Kidney (tissue), 22 donors: ENCODE measurements at places on chromosomes 16 and 17.

GRCh38 chr17:40550608-40551007 is 14.7 kb downstream of the CCR7 start:
- peak; percentile 2 for DNase-seq

DNA sequence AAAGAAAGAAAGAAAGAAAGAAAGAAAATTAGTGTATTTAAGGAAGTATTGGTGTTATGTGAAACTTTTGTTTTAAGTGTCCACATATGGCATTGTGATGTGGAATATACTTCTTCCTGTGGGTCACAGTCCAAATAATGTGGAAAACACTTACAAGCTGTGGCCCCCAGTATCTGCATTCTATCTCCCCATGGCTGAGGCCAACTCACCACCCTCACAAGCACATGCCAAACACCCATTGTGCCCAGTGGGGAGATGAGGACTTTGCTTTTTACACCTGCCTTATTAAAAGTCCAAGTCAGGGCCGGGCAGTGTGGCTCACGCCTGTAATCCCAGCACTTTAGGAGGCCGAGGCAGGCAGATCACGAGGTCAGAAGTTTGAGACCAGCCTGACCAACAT is 4.0 kb upstream of the P2RX5 start:
- DNase-seq = no peak

GRCh38 chr17:41339571-41340172 is 11.0 kb downstream of the KRT33A start:
- DNase-seq = no peak

GRCh38 chr17:49746791-49747490 is 17.0 kb downstream of the FAM117A start:
- DNase-seq = no peak

DNA sequence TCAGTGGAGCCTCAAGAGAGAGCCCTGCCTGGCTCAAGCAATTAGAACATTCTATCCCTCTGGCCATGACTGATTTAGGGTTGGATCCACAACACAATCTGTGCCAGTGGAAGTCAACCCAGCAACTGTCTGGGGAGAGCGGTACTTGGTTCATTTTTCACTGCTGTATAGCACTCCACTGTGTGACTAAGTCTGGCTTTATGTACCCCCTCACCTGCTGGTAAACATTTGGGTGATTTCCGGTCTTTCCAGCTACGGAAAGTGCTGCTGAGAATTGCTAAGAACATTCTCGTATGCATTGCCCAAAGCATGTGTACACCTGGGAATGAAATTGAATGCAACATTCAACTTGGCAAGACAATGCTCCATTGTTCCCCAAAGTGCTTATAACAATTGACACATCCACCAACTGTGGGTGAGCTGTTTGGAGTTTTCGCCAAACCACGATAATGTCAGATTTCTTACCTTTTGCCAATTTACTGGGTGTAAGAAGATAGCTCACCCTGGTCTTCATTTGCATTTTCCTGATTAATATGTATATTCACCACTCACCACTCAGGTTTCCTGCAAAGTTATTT is 63.5 kb upstream of the MED9 start:
- no peak for DNase-seq

DNA sequence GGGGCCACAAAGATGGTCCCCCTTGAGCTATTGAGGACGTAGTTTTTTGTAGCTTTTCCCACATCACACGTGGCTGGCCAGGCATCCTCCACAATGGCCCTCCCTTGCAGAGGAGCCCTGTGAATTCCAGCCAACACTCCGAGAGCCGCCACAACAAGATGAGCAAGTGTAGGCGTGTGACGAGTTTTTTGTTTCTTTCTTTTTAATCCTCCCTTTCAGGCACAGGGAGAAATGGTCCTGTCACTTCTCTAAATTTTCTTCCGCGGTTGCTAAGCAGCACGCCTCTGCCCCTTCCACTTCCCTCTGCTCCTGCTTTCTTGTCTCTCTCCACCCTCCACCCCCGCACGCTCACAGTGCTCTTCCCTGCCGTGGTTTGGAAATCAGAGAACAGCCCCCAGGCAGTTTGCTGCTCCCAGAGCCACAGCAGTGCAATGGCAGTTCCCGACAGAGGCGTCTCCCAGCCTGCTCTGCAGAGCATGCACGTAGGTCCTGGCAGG is 68.0 kb upstream of the MRTFB start:
- DNase-seq = peak; percentile 92

DNA sequence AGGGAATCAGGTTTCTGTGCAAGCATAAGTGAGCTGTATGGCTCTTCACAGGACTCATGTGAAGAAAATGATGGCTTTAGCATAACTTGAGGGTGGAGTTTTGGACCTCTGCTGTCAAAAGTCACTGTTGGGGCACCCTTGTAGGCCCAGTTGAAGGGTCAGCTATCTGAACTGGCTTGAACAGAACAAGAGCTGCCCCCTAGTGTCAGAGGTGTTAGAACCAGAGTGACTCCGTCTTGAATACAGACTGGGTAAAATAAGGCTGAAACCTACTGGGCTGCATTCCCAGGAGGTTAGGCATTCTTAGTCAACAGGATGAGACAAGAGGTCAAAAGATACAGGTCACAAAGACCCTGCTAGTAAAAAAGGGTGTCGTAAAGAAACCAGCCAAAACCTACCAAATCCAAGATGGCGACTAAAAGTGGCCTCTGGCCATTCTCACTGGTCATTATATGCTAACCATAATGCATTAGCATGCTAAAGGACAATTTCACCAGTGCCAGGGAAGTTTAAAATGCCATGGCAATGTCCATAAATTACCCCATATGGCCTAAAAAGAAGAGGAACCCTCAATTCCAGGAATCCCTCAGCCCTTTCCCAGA is 484.0 kb upstream of the ERCC4 start:
- no peak for DNase-seq

DNA sequence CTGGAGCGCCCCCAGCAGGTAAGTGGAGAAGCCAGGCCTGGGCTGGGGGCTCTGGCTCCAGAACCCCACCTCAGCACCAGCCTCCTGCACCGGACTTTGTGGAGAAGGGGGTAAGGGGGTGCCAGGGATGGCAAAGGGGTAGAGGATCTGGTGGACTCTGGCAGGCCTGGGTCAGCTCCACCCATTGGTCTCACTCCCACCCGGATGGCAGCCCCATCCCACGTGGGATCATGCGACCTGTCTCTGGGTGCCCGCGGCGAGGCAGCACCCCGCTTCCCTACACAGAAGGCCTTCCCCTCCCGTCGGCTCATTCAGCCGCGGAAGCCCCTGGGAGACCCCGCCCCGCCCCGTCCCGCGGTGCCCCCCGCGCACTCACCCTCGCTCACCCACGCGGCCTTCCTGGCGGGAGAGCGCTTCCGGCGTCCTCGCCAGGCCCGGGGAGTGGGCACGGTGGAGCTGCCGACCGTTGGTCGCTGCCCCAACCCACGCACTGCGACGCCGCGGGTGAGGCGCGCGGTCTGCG is 498 bp upstream of the PLEKHG4 start:
- DNase-seq = peak; percentile 17

DNA sequence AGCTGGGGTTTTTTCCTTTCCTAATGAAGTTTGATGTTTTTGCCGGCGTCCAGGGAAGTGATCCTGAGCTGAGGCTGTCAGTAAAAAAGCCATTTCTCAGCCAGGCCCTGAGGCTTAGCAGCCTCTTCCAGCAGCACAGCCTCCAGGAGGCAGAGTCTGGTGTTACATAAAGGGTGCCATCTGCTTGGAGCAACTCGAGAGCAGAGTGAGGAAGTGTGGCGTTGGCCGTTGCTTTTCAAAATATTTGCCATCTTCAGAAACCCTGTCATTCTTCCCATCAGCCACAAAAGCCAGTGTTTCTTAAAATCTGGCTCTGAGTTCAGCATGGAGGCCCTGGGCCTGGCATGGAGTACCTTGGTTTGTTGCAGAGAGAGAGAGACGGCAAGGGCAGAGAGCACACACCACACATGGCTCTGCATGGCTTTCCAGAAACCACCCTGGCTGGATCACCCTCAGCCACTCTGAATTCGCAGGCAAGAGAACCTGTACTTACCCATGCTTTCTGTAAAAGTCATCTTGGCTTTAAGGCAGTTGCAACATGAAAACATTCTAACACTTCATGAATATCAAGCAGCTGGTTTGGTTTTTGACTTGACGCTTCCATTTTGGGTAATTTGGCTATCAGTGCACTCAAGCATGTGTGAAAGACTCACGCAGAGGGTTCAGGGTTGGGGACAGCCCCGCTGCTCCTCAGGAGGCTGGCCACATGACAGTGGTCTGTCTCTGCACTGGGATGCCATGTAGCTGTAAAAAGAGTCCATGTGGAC is 21.0 kb downstream of the PMM2 start:
- DNase-seq = no peak

DNA sequence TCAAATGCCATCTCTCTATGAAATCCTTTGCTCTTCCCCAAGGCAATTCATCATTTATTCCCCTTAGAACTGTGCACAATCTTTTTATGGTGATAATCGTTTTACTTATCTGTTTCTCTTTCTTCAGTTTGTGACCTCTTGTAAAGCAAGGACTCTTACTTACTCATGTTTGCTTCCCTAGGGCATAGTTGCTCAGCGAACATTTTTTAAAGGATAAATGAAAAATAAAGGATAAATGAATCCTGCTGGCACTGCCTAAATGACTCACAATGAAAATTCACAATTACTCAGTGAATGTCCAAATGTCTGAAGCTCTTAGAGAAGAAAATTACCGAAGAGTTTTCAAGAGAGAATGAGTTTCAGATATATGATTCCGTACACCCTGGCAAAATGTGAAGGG is 671.7 kb downstream of the CDH11 start:
- DNase-seq = no peak

GRCh38 chr17:42855048-42855596 is 4.1 kb downstream of the AOC3 start:
- peak; percentile 23 for DNase-seq

DNA sequence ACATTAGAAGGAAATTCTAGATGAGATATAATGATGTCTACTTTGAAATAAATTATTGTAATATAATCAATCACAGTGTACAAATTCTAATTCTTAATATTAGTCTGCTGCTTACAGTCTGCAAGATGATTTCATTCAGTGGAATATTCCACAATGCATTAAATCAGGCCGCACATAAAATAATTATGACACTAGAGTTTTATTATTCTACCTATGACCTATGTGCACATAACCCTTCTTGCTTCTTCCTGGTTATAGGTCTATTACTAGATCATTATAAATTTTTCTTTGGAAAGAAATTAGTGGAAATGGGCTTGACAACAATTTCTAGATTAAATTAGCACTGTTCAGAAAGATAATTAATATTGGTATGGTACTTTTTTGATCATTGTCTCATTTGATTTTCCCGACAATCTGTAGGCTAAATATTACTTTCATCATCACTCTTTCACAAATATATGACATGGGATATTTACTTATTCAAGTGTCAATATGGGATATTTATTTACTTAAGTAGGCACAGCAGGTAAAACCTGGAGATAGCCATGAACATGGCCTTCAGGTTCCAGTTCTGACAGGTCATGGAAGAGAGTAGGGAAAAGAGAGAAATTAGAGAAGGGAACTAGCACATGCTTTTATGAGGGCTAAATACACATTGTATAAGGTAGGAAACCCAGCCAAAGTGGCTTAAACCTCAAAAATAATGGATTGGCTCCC is 476.4 kb downstream of the TOX3 start:
- no peak for DNase-seq

DNA sequence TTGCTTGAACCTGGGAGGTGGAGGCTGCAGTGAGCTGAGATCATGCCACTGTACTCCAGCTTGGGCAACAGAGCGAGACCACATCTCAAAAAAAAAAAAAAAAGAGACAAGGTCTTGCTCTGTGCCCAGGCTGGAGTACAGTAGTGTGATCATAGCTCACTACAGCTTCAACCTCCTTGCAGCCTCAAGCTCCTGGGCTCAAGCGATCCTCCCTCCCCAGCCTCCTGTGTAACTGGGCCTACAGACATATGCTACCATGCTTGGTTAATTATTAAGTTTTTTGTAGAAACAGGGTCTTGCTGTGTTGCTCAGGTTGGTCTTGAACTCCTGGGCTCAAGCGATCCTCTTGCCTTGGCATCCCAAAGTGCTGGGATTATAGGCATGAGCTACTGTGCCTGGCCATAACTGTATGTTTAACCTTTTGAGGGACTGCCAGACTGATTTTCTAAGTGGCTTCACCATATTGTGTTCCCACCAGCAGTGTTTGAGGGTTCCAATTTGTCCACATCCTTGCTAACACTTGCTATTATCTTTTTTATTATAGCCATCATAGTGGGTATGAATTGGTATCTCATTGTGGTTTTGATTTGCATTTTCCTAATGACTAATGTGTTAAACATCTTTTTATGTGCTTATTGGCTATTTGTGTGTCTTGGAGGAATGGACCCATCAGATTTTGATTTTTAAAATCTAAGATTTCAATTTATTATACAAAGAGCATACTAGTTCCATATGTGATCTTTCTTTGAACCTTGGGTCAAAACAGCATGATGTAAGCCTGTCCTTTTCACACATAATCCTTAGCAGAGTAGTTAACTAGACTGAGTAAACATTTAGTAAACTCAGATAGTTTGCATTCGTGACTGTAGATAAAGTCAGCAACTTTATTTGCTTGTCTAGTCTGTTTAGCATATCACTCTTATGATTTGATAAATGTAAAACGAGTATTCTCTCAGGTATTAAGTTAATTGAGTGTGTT is 38.1 kb upstream of the KPNB1 start:
- no peak for DNase-seq

DNA sequence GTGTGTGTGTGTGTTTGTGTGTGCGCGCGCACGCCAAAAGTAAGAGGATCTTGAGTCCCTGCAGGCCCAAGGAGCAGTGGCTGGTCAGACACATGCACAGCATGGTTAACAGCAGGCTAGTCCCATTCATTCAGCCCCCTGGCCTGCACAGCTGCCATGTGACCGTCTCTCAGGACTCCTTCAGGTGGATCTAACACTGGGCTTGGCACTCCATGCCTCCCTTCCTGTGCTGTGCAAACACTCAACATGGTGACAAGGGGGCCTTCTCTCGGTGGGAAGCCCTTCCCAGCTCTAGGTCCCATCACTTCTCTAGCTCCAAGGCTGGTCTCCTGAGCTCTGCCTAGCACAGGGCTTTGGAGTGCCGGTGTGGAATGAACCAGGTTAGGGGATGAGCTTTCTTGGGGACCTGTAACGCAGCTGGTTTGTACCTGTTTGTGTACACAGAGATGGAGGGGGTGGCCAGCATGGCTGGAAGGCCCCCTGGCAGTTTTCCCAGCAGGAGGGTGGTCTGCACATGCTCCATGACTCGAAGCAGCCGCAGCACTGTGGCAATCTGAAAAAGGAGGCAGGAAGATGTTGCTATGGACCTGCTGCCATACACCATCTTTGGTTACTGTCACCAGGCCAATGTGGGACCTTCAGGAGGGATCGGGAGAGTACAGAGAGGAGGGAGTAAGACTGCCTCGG is 69.4 kb upstream of the GCSH start:
- no peak for DNase-seq
